ENCODE measurements at places on chromosomes 12 and 14.

DNA sequence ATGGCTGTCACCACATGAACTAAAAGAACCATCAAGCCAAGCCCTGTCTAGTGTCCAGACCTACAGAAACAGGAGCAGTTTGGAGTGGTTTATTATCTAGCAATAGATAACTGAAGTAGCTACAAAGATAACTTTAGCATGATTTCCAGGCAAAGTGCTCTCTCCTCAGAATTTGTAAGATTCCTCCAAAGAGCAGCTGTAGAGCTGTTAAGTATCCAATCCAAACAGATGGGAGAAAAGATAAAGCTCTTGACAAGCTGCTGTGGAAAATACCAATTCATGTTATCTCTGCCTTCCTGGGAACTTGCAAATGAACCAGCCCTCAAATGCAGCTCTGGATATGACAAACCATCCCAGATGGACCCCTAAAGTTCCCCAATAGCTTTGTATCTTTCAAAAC lies 78.9 kb upstream of the RESF1 start:
- DNase-seq: no peak

DNA sequence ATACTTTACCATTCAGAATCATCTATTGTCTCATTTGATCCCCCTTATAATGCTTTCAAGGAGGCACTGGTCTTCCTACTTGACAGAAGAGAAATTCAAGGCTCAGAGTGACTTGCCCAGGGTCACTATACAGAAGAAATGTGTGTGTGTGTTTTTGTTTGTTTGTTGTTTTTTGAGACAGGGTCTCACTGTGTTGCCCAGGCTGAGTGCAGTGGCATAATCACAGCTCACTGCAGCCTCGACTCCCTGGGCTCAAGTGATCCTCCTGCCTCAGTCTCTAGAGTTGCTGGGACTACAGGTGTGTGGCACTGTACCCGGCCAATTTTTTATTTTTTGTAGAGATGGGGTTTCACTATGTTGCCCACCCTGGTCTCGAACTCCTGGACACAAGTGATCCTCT lies 22.9 kb downstream of the IRF2BPL start:
- DNase-seq: no peak

GRCh38 chr12:6608592-6609281 lies 1.6 kb upstream of the CHD4 start:
- no peak for DNase-seq

- DNase-seq: no peak
Measured at GRCh38 chr12:82730953-82731459, 44.3 kb downstream of the TMTC2 start.
